ENCODE measurements at places on chromosomes 13 and 19.

- DNase-seq: no peak
Observed at GRCh38 chr13:71864094-71864985, 2.7 kb downstream of the DACH1 start.

- no peak for DNase-seq
Observed at GRCh38 chr13:58587183-58587582, 955.6 kb downstream of the PCDH17 start.

DNA sequence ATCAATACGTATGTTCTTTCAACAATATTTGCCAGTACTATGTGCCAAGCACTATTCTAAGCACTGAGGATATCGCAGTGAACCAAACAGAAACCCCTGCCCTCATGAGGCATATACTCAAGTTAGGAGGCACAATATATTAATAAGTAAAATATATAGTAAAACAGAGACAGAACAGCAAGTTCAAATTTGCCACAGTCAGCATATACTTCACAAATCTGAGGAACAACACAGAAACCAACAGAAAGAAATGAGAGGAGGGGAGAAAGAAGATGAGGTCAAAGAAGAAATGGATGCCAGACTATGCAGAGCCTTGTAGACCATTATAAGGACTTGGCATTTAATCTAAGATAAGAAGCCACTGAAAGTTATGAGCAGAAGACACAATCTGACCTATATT lies 59.9 kb downstream of the KATNAL1 start:
- no peak for DNase-seq

- DNase-seq: no peak
Observed at GRCh38 chr19:1189419-1189818, 15.4 kb upstream of the SBNO2 start.

DNA sequence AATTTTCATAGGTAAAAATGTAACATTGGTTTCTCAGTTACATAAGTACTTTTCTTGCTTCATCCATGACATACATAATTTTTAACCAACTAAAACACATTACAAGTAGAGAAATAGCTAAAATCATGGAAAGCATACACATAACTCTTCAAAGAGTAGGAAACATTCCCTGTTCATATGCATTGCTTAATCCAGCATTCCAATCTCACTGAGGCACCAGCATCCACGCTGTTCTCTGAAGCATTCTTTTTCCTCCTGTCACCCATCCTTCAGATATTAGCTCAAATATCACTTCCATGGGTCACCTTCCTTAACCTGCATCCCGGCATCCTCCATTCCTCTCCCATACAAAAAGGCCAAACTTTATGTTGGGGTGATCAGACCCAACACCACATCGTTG lies 79.1 kb downstream of the ZNF254 start:
- no peak for DNase-seq

DNA sequence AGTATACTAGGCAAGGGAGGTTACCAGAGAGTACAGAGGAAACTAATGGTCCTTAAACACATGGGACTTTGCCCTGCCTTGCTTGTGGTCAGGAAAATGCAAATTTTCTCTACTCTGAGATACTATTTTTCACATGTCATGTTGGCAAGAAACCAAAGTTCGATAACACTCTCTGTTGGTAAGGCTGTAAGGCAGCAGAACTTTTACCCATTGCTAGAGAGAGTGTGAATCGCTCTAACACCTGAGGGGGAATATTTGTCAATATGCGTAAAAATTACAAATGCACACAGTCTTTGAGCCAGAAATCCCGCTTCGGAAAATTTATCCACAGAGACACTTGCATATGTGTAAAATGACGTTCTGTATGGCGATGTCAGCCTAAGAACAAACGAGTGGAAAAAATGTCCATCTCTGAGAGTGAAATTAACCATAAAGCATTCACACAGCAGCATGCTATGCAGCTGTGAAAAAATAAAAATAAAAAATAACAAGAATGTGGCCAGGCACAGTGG lies 9.5 kb upstream of the RFX1 start:
- no peak for DNase-seq

- no peak for DNase-seq
Observed at GRCh38 chr19:410243-410781, 1.4 kb upstream of the C2CD4C start.

DNA sequence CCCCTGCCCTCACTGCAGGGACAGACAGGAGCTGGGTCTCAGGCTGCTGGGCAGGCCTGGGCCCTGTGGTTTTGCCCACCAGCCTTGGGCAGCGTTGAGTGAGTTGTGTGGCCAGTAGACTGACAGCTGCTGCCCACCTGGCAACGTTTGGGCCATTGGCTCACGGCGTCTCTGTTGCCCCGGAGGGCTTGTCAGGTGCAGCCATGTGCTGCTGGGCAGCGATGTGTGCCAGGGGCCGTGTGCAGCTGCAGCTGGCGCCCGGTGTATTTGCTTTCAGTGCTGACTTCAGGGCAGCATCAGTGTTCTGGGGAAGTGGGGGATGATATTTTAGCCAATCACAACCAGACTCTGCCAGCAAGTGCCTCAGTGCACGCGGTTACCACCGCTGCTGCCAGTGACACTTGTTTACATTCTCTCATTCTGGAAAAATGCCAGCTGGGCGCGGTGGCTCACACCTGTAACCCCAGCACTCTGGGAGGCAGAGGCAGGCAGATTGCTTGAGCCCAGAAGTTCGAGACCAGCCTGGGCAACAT lies 10.6 kb downstream of the FZR1 start:
- DNase-seq: no peak

DNA sequence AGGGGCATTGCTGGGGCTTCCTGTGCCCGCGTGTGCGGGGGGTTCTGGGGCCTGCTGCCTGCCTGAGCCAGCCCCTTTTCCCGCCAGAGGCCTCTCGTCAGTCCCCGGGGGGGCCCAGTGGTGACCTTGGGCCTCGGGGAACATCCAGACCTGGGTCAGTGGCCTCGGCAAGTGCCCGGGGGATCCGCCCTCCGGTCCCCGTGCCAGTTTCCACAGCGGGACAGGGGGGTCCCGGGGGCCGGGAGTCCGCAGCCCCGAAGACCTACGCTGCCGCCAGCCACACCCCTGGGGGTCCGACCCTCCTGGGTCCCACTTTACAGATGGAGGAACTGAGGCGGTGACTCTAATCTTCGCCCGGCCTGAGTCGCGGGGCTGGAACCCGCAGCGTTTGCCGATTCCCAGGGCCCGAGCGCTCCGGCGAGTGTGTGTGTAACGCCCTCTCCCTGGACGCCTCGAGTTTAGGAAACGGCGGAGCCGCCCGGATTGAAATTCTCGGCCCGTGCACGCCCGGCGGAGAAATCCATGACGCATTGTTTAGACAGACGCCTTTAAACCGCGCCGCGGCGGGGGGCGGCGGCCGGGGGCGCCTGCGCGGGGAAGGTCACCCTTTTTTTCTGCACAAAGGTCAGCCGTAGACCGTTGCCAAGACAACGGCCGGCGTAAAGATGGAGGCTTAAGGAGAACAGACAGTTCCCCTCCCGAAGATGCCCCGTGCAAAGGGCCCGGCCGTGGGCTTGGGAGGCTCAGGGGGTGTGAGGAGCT lies 39.3 kb downstream of the EFNA2 start:
- peak; percentile 84 for DNase-seq
